AML-193 (cell line): ENCODE measurements at places on chromosomes 5 and 9.

GRCh38 chr9:214648-215493, at the start of gene DOCK8:
Gene DOCK8, plus strand, starts transcription at chr9:214865. Its CDS starts 112 bp downstream, at chr9:214977.
- DNase-seq: peak; percentile 77

DNA sequence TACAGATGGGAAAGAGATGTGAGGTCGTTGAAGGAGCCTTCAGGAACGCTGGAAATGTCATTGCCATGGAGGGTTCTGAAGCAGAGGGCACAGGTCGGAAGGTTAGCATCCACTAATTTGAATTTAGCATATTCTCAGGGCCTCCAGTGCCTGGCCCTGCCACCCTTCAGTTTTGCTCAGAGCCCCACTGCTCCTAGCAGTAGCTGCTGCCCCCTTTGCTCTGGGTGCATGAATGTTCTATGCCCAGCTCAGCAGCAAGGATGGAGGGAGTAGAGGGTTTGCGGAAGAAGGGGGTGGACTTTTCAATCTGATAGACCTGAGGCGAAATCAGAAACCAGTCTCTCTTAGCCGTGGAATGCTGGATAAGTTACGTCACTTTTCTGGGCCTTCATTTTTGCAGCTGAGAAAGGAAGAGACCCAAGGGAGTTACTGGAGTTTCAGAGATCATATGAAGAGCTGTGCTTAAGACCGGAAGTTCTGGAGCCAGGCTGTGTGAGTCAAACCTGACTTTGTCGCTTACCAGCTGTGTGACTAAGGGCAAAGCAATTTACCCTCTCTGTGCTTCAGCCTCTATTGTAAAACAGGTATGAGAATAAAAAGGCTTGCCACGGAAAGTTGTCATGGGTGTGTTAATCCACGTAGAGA, 133.2 kb upstream of the PANK3 start:
- DNase-seq: no peak

DNA sequence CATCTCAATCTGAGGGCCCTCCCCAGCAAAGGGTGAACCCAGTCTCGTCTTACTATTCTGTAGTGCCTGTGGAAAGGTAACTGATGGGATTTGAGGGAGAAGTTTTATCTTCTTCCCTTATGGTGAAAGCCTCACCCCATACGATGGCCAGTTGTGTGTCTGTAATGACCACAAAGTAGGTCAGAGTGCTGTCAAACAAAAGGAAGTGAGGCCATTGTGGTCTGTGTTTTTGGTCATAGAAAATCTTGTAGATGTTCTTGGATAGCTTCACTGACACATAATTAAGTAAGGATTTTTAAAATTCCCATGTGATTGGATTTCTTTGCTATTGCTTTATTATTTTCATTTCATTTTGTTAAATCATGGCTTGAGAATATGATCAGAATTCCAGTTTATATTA, 505.1 kb upstream of the KLF4 start:
- DNase-seq: no peak

DNA sequence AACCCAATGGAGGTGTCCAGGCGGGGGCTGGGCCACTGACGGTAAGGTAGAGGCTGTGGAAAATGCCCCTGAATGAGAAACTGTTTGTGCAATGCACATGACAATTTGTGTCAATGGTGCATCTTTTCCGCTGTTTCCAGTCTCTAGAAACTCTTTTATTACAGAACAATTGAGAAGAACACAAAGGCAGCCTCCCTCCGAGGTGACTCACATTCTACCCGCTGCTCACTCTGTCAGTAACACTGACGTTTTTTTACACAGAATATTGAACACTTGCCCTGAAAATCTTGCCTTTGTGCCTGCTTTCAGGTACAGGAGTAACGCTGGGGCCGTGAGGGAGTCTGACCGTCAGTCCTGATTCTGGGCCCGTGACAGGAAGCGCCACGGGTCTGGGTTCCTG, 11.7 kb upstream of the TENT4A start:
- DNase-seq: no peak

GRCh38 chr5:168056499-168057182, 234.8 kb upstream of the WWC1 start:
- no peak for DNase-seq

DNA sequence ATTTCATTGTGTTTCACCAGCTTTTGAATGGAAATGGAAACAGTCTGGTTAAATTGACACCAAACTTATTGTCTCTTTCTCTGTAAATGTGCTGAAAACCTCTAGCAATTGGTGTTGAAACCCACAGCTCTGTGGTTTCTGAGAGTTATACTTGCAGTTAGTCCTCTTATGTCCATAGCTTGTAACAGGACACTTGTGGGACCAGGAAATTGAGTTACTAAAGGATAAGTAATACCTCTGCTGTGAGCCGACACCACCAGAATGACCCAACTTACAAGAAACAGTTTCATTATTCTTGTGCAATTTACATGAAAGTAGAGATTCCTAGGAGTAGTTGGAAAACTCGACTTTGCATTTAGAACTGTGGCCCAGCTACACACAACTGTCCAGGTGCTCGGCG, 191.5 kb downstream of the CFAP90 start:
- DNase-seq: no peak

- DNase-seq: no peak
Observed at GRCh38 chr5:147460380-147460779, 49.5 kb downstream of the DPYSL3 start.

DNA sequence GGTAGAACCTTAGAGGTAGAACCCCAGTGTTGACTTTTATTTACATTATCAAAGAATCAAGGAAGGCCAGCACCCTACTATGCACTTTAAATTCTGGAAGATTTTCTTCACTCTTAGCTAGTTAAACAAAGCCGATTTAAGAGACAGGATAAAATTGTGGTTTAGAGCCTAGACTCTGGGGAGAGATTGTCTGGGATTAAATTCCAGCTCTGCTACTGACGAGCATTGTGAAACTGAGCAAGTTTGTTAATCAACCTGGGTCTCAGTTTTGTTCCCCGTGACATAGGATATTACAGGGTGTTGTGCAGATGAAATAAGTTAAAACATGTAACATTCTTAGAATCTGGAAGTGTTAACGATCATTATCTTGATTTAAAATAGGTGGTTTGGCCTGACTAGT, 83.5 kb downstream of the FEM1C start:
- no peak for DNase-seq

DNA sequence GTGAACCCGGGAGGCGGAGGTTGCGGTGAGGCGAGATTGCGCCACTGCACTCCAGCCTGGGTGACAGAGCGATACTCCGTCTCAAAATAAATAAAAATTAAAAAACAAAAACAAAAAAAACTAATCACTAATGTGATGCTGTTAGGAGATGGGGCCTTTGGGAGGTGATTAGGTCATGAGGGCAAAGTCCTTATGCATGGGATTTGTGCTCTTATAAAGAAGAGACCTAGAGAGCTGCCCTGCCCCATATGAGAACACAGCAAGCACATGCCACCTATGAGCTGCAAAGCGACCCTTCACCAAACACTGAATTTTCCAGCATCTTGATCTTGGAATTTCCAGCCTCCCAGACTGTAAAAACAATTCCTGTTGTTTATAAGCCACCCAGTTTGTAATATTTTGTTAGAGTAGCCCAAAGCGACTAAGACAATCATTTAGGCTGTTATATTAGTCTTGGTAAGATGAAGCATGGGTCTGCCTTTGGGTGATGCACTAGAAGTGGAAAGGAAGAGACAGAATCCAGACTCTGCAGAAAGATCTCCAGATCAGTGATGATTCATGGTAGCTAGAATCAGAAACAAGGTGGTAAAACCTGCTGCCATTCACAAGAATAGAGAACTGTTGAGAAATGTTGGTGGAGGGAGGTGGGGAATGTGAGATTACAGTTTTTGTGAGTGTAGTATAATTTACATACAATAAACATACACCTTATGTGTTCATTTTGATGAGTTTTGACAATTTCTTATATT, 26.2 kb downstream of the GPR21 start:
- DNase-seq: no peak

DNA sequence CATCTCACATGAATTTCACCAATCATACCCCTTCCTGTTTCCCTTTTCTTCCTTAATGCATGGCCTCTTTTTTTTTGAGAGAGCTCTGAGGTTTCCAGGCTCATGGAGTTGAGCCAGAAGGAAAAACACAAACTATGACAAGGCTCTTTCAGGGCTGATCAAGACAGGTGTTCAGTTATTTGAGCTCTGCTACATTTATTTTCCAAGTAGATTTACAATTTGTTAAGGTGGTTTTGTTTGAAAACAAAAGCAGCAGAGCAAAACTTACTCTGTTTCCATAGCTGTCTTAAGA, 62.4 kb upstream of the IL7R start:
- no peak for DNase-seq

GRCh38 chr9:133823189-133824105, 85.3 kb upstream of the SARDH start:
- no peak for DNase-seq

GRCh38 chr9:94553029-94553938, 1.6 kb upstream of the PCAT7 start:
- no peak for DNase-seq

DNA sequence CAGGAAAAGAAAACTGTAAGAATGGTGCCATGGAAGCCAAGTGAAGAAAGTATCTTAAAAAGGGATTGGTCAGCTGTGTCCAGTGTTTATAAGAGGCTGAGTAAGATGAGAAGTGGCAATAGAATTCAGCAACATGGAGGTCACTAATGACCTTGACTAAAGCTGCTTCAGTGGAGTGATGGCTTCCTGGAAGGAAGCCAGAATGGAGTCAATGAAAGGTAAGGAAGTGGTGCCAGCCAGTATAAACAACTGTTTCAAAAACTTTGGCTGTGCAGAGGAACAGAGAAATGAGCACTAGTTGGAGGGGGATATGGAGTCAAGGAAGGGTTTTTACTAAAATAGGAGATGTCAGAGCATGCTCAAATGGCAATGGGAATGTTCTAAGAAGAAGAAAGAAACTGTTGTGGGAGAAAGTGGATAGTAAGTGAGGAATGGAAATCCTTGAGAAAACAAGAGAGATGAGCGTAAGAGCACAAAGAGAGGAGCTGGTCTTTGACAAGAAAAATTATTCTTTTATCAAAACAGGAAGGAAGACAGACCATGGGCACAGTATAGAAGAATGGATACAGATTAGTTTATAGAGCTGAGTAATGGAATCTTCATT, 11.1 kb upstream of the NRG2 start:
- DNase-seq: no peak

DNA sequence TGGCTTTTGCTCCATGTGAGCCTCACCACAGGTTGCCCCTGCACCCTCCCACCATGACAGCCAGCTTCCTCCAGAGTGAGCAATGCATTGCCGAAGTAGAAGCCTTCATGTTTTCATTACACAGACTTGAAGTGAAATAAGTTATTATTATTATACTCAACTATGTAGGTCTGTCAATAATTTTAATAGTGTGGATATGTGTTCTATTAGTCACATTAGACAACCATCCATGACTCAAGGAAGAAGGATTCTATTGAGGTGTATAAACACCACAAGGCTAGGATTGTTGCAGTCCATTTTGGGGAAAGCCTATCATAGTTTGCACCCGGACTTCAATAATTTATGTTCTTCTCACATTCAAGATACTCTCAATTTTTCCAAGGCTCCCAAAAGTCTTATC, 369.5 kb downstream of the TAF11L14 start:
- DNase-seq: no peak

DNA sequence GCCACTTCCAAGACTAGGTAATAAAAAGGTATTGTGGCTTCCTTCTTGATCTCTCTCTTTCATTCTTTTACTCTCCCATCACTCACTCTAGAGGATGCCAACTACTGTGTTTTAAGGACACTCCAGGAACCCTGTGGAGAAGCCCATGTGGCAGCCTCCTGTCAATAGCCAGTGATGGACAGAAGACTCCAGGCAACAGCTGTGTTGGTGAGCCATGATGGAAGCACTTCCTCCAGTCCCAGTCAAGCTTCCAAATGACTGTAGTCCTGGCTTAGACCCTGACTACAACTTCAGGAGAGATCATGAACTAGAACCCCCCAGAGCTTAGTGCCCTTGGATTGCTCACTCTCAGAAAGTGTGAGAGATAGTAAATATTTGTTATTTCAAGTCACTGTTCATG, 123.9 kb downstream of the PPP2R2B start:
- no peak for DNase-seq

GRCh38 chr5:135643881-135644766, 65.3 kb upstream of the CXCL14 start:
- no peak for DNase-seq

- DNase-seq: no peak
Observed at GRCh38 chr9:98967257-98967656, 23.6 kb downstream of the COL15A1 start.

DNA sequence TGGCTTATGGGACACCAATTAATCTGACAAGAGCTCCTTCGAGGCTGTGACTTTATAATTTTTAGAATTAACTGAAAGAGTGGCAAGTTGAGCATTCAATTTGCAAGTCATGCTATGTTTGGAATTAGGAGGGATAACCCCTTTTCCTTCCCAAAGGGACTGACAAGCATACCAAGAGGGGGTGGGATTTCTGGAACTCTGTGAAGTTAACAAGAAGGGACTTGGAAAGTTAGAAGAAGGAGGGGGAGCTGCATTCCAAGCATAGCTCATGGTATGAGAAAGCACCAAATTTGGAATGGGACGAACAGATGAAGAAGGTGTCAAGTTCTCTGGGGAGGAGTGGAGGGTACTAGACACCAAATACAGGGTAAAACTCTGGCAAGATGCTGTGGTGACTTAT, 8.9 kb upstream of the PALM2AKAP2 start:
- DNase-seq: no peak

- DNase-seq: no peak
Observed at GRCh38 chr5:113235884-113236283, 198.9 kb downstream of the TSSK1B start.

GRCh38 chr5:62585751-62586150, 7.1 kb downstream of the LRRC70 start:
- no peak for DNase-seq

DNA sequence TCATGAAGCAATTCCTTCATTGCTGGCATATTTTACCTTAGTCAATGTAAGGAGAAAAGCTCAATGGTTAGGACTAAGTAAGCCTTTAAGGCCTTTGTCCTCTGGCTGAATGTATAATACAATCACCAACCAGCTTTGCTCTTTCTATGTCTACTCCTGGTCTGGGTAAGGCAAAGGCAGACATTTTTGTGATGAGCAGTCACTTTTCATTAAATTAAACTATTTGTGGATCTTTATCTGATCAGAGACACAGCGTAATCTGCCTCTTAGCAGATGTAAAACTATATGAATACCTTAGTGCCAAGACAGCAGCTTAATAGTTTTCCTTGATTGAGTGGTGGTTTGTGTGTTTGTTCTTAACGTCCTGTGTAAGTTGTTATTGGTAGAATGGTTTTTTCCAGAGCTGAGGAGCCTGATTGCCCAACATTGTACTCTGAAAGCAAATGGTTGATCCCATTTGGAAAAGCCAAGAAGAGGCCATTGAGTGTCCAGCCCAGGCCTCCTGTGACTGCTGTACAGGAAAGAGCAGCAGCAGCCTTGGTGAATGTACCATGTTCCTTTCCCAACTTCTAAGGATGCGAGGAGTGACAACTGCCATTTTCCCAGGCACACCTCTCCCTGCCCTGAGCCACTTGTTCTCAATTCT, 16.5 kb upstream of the CXXC5 start:
- no peak for DNase-seq

- no peak for DNase-seq
Observed at GRCh38 chr9:128503870-128504269, 649 bp upstream of the GLE1 start.

DNA sequence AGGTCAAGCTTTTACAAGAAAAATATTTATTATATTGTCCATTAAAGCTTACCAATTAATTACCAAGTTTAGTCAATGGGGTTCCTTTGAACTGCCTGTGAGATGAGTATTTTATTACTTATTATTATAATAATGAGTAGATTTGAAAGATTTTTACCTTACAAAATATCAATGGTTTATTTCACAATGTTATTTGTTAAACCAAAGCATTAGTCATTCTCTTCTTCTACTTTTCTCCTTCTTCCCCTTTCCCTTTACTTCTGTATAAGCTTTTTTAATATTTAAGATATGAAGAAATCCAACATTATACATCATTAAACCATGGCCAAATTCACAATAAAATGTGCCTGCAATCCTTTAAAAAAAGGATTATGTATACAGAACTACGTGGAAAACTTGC, 369.5 kb downstream of the ARL15 start:
- DNase-seq: peak; percentile 67
